Stimulated activated CD4-positive, alpha-beta T cell treated with anti-CD3 and anti-CD28 coated beads, Interleukin-2, amount 100 ng/mL, for 48 hours (primary cell): ENCODE measurements at places on chromosomes 13 and 19.

GRCh38 chr13:66305961-66306617, 924.0 kb downstream of the PCDH9 start:
- DNase-seq: no peak

DNA sequence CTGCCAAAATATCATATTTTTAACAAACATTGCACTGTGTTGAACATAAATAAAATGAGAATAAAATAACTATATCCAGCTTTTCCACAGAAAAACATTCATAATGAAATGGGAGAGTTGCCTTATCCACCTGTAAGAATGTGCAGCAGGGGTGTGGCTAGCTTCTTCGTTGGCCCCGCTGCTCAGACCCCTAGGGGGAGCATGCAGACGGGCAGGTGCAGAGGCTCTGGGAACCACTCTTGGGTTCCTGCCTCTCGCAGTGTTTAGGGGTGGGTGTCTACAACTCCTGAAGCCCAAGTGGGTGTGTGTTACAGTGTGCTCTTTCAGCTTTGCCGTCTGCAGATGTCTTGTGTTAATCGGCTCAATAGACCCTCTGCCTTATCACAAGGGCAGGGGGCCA, 121.7 kb downstream of the SLITRK5 start:
- no peak for DNase-seq

GRCh38 chr19:39631626-39632025, 24.1 kb upstream of the LGALS16 start:
- DNase-seq: no peak

DNA sequence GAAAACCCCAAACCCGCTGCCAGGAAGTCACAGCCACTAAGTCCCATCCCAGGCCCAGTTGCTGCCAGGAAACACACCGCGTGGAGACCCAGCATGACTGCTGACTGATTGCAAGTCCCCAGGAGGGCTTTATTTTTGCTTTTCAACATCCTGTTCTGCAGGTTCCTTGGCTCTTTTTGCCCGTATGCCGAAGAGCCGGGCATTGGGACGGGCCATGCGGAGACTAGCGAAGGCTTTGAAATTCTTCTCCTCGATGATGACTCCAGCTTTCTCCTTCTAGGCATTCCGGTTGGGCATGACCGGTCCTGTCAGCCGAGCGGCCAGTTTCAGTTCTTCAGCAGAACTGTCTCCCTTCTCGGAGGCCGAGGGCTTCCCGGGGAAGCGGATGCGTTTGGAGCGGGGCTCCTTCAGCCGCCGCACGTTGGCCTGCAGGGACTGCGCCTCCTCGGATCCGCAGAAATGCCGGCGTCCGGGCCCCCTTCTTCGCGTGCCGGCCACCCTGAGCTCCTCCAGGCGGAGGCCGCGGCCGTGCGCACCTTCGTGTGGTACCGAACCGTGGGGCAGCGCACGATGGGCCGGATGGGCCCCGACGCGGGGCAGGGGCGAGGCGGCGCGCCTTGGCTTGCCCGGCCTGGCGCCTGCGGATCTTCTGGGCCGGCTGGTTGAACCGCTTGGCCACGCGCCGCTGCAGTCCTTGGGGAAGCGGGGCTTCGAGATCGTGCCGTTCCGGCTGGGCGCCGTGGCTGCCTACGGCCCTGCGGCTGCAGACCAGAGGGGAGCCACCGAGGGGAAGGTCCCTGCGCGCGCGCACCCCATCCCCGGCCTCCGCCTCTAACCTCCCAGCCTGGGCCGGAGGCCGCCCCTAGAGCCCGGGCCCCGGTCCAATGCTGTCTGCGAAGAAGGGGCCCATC, 15.2 kb downstream of the ZSCAN5C start:
- no peak for DNase-seq

DNA sequence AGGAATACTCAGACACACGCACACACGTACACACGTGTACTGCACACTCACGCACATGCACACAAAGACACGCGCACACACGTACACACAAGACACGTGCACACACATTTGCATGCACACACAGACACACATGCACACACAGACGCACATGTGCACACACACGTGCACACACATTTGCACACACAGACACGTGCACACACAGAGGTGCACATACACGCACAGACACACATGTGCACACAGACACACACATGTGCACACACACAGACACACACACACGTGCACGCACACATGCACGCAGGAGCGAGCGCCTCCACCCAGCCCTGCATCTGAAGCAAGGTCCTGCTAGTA, 81.1 kb downstream of the GADD45B start:
- DNase-seq: no peak

DNA sequence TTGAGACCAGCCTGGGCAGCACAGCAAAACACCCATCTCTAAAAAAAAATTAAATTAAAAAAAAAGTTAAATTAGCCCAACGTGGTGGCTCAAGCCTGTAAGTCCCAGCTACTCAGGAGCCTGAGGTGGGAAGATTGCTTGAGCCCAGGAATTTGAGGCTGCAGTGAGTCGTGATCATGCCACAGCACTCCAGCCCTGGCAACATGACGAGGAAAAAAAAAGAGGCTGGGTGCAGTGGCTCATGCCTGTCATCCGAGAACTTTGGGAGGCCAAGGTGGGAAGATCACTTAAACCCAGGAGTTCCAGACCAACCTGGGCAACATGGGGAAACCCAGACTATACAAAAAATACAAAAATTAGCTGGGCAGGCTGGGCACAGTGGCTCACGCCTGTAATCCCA, 2.2 kb upstream of the TMEM161A start:
- no peak for DNase-seq

DNA sequence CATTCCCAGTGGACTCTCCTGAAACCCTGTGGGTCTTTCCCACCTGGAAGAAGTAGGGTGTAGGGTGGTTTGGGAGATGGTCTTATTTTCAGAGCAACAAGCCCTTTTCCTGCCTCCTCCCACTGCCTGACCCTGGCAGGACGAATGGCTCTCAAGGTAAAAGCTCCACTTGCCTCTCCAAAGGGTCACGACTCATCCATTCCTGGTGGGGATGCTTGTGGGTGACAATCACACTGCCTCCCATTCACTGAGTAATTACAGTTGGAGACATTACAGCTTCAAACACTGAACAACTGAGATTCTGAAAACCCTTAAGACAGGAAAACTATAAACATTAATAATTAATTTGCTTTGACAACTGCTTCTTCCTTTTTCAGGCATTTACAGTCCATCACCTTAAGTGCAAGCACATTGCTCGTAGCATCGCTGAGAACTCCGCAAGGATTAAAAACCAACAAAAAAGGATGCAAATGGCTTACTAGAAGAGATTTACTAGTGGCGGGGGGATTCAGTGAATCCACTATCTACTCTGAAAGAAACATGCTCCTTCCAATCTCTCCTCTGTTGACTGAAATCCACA, 199.6 kb upstream of the IRS2 start:
- DNase-seq: no peak

DNA sequence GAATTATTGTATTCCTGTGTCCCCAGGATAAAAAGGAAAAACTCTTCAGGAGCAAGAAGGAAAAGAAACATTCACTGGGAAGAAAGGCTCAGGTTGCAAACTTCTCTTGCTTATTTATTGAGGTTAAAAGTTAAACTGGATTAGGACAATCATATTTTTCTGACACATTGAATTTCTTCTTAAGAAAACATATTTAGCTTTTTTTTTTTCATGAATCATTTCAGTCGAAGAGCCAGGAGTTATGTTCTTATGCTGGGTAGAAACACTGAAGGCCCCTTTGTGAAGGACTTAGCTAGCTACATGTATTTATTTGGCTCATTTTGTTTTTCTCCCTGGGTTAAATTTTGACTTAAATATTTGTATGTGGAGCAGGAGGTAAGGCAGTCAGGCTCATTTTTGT, 434.0 kb downstream of the KLF5 start:
- DNase-seq: no peak

GRCh38 chr19:13063461-13064091, 39.1 kb downstream of the LYL1 start:
- no peak for DNase-seq

DNA sequence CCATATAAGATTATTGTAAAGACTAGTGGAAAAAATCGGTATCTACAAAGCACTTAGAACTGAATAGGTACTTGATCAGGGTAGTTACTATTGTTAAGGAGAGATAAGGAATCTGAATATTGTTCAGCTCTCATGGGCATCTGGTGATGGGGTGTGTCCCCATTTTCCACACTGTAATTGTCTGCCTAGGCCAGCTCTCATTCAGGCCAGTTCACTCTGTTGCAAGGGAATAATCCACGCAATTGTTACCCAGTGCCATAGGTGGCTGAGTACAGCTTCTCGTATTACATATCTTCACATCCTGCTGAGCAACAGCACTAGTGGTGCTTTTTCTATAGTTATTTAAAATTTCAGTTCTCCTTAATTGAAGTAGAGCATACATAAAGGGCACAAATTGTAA, 45.6 kb upstream of the C13orf42 start:
- no peak for DNase-seq

- DNase-seq: no peak
Measured at GRCh38 chr13:80006940-80007339, 334.0 kb downstream of the SPRY2 start.

- DNase-seq: no peak
Measured at GRCh38 chr13:43725460-43725859, 61.3 kb downstream of the ENOX1 start.

DNA sequence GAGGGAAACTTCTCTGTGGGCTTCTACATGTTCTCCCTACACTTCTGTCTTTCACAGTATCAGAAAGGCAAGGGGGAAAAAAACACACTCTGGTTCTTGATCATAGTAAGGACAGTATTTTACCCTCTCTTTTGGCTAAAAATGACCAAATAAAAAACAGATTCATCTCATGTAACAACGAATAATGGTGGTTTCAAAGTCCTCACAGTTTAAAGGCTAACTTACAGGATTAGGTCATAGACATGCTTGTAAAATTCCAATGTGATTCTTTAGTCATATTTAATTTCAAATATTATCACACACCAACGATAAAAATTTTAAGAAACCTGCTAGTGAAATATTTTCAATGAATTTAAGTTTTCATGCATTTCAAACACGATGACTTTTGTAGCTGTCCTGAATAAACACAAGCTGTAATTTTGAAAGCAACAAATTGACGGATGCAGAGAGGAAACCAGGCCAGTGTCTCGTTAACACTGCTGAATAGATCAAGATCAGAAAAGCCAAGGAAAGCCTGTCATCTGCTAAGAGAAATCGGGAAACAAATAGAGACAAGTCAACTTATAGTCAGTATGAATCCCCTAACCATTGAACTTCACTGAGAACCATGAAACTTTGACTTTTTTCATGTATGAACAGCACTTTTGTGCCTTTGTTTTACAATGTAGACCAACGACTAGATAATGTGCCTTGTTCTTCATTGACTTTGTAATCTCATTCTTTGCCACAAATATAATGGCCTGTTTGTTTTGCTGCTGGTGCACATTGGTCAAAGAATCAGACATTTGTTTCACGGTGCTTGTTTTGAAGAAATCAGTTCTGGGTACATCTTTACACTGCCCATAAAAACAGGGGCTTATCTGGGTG, 22.0 kb downstream of the MBNL2 start:
- no peak for DNase-seq

DNA sequence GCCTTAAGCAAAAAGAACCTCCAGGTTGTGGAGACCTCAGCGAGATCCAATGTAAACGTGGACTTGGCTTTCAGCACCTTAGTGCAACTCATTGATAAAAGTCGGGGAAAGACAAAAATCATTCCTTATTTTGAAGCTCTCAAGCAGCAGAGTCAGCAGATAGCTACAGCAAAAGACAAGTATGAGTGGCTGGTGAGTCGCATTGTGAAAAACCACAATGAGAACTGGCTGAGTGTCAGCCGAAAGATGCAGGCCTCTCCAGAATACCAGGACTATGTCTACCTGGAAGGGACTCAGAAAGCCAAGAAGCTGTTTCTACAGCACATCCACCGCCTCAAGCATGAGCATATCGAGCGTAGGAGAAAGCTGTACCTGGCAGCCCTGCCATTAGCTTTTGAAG, 58.5 kb downstream of the ARHGAP35 start:
- no peak for DNase-seq

GRCh38 chr13:29551214-29551613, 44.3 kb downstream of the SLC7A1 start:
- DNase-seq: no peak

DNA sequence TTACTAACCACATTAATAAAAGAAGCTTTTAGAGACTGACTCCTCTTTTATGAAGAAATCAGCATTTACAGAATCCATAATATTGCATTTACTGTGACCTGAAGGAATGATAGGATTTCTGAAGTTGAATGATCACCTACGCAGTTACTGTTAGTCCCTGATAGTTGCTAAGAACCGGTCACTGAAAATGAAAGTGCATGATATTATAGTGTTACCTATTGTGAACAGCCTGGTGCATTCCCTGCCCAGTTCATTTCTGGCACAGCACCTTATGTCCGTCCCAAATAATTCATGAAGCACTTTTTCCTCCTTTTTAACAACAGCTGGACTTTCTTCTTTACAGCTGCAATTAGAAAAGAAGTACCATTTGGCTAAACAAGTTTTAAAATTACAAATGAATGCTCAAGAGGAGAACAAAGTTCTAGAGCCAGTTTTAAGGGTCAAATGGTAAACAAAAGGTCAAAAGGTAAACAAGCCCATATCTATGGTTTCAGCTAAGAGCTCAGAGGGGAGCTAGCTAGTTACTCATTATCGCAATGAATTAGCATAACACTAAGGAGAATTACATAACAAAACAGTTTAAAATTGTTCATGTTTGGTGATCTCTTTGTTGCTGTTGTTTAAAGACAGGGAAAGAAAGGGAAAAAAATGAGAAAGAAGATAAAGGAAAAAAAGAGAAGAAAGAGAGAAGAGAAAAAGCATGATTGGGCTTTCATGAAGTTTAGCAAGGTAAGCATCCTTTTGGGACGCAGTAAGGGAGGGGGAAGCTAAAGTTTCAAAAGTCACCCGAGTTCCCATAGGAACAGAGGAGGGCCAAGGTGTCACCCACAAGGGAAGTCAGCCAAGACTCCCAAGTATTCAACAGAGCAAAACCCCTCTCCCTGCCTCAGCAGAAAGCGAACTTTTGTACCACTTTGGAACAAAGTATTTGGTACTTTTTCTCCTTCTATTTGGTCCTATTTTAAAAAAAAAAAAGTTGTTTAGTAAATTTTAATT, 50.2 kb downstream of the FLT3 start:
- no peak for DNase-seq

- no peak for DNase-seq
Measured at GRCh38 chr19:48826606-48827020, 9.7 kb downstream of the HSD17B14 start.

- DNase-seq: no peak
Measured at GRCh38 chr13:106772006-106772601, 204.2 kb upstream of the ARGLU1 start.

DNA sequence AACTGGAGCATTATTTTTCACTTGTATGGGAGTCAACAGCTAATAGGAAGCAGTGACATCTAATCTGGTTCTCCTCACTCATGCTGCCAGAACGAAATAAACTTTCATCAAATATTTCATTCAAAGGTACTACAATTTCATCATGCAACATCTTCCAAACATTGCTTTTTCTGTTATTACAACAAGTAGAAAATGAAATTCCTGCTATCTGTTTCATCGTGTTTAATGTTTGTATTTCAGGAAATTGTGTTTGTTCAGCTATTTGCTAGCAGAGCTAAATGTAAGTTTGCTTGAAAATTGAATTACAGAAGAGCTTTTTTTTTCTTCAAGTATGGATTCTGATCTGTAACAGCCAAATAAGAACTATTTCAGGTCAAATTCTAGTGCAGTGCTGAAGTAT, 90.1 kb downstream of the SLITRK6 start:
- no peak for DNase-seq

- DNase-seq: no peak
Measured at GRCh38 chr19:14674764-14675163, at the start of gene ADGRE3. Gene ADGRE3 (minus strand): TSS chr19:14674844. CDS start chr19:14674770, 74 bp downstream.

- no peak for DNase-seq
Measured at GRCh38 chr19:38951187-38951586, 20.4 kb downstream of the MRPS12 start.

GRCh38 chr13:35744144-35744543, 267.7 kb upstream of the MAB21L1 start:
- no peak for DNase-seq

GRCh38 chr13:60617991-60618733, 221.1 kb downstream of the TDRD3 start:
- DNase-seq: no peak
